ENCODE measurements at places on chromosomes 16 and 17. TPM values are rescaled to one million over a fixed set of nuclear protein-coding genes. Genes with fewer than 3 reads are reported as not detected.

DNA sequence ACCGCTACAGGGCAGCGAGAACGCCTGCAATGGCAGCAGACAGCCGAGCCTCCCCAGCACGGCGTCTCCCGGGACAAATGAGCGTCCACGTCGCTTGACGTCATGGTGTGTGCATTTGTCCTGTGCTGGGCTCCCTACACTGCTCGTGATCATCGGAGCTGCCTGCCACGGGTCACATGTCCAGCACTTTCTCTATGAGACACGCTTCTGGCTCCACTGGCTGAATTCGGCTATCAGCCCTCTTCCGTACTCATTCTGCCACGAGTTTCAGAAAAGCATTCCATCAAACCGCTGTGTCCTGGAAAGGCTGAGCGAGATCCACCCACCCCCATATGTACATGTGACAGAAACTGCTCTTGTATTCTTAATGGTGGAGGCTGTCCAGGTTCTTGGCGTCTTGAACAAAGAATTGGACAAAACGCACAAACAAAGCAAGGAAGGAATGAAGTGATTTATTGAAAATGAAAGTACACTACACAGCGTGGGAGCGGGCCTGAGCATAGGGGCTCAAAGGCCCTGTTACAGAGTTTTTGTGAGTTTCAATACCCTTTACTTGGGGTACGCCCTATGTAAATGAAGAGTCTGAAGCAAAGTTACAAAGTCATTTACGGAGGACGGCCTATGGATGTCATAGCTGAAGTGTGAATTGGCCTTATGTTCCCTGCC lies 28.5 kb upstream of the SHCBP1 start:
- H3K27me3 ChIP-seq = no peaks in the 10 kb centered on the region
- no peaks in the 10 kb centered on the region for H3K4me1 ChIP-seq
- DNase-seq = peak; percentile 51

DNA sequence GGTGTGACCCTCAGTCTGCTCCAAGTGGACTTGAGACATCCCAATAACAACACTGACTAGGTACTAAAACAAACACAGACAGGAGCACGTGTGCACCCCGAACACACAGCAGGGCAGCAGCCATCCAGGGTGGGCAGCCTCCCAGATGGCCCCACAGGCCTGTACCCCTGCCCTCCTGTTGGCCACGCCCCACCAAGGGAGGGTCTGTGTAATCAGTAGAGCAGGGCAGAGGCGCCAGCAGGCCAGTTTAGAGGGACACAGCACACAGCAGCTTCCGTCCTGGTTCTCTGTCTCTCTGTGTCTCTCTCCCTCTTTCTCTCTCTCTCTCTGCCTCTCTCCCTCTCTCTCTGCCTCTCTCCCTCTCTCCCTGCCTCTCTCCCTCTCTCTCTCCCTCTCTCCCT lies 21.4 kb downstream of the ACTG1 start:
- no peak overlapping the region for H3K4me3 ChIP-seq
- no peaks in the 10 kb centered on the region for H3K36me3 ChIP-seq
- H3K27ac ChIP-seq = no peak overlapping the region

DNA sequence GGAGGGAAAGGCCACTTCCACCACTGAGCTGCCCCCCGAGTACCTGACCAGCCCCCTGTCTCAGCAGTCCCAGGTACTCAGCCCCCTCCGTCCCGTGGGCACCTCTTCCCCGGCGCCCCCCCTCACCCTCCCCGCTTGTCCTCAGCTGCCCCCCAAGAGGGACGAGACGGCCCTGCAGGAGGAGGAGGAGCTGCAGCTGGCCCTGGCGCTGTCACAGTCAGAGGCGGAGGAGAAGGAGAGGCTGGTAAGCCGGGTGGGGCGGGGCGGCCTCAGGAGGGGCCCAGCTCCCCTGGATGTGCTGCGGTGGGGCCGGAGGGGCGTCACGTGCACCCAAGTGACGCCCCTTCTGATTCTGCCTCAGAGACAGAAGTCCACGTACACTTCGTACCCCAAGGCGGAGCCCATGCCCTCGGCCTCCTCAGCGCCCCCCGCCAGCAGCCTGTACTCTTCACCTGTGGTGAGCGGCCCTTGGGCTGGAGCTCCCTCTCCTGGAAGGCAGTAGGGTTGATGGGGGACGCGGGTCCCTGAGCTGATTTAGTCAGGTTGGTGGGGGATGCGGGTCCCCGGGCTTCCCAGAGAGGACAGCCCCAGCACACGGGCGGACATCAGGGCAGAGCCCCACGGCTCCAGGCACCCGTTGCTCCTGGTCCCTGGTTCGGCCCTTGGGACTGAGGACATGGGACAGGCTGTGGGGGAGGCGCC lies 9.5 kb upstream of the MRPL12 start:
- peaks cover 21% of the 10 kb centered on the region for H3K4me1 ChIP-seq
- H3K36me3 ChIP-seq = peaks cover 98% of the 10 kb centered on the region
- H3K27me3 ChIP-seq = no peaks in the 10 kb centered on the region
- no peak overlapping the region for H3K27ac ChIP-seq

DNA sequence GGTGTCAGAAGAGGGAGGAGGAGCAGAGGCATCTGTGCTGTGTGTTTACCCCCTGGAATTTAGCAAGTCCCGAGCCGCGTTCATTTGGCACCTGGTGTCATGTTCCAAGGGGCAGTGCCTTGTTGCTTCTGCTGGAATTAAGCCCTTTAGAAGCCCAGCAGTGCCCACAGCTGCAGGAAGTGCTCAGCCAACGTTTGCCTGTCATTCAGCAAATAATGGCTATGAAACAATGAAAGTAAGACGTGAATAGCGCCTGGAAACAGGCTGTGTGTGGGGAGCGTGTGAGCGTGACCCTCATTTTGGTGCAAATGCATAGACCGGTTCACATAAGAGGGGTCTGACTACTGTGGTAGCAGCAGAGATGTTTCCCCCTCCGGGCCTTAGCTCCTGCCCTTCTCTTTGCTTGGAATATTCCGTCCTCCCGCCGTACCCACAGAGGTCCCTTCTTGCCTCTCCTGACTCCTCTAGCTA lies 5.8 kb upstream of the ATP2C2 start:
- DNase-seq = no peak
- H3K27me3 ChIP-seq = peaks cover 37% of the 10 kb centered on the region
- no peaks in the 10 kb centered on the region for H3K36me3 ChIP-seq
- H3K4me3 ChIP-seq = no peak overlapping the region

Gene PITPNC1
- 8.1 TPM for total RNA-seq
